ENCODE measurements at places on chromosomes 2 and 18. TPM values are rescaled to one million over a fixed set of nuclear protein-coding genes. Genes with fewer than 3 reads are reported as not detected.
A peak's percentile ranks its signal among the peaks of the same experiment; 100 is the strongest.

The GPAT2 gene
- total RNA-seq: 4.7 TPM

GRCh38 chr2:172038121-172038520, 38.4 kb downstream of the METAP1D start:
- H3K4me3 ChIP-seq: no peak overlapping the region
- H3K4me1 ChIP-seq: no peaks in the 10 kb centered on the region
- no peak for DNase-seq
- H3K36me3 ChIP-seq: no peaks in the 10 kb centered on the region
- no peaks in the 10 kb centered on the region for H3K27me3 ChIP-seq

- no peak for DNase-seq
- H3K27me3 ChIP-seq: no peaks in the 10 kb centered on the region
- no peaks in the 10 kb centered on the region for H3K4me1 ChIP-seq
- H3K36me3 ChIP-seq: no peaks in the 10 kb centered on the region
- no peak overlapping the region for H3K27ac ChIP-seq
Observed at GRCh38 chr2:172050479-172051125, 34.7 kb upstream of the DLX1 start.

GRCh38 chr2:236627841-236628240, 58.2 kb downstream of the ACKR3 start:
- H3K27me3 ChIP-seq: peaks cover 5% of the 10 kb centered on the region
- H3K27ac ChIP-seq: no peak overlapping the region
- H3K36me3 ChIP-seq: no peaks in the 10 kb centered on the region

GRCh38 chr2:165313509-165313908, 74.3 kb downstream of the SCN2A start:
- H3K36me3 ChIP-seq: no peaks in the 10 kb centered on the region
- no peak overlapping the region for H3K27ac ChIP-seq
- no peak overlapping the region for H3K4me3 ChIP-seq
- DNase-seq: no peak
- H3K27me3 ChIP-seq: peaks cover 6% of the 10 kb centered on the region
- no peaks in the 10 kb centered on the region for H3K4me1 ChIP-seq

The ZNF142 gene
- 86.6 TPM for total RNA-seq

DNA sequence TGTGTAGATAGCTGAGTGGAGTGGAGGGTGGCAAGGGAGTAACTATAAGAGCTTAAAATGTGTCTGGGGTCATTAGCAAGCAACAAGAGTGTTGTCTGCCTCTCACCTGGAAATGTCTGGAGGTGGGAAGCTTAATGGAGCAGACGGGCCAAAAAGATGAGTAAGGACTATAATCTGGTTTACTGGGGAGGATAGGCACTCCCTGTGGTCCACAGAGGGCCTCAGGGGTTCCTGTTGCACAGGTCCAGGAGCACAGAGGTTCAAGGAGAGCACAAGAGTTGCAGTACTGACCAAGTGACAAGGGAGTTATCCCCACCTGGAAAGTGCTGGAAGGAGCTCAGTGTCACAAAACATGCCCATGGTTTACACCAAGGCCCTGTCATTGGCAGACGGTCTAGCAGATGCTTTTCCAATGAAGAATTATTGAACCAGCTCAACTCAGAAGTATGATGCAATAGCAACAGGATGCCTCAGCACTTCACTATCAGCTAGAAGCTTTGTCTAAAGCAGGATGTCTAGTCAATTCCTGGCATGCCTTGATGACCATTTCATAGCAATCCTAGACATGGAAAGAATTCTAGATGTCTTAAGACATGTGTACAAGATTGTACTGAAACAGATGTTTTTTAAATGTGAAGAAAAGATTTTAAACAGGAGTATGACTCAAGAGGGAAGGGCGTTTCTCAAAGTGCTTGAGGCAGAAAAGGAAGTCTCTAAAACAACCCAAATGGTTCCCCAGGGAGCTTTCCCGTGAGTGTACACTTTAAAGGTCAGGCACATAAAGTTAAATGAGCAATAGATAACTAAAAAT, 62.9 kb upstream of the SERPINE2 start:
- DNase-seq: no peak
- peaks cover 20% of the 10 kb centered on the region for H3K27me3 ChIP-seq

DNA sequence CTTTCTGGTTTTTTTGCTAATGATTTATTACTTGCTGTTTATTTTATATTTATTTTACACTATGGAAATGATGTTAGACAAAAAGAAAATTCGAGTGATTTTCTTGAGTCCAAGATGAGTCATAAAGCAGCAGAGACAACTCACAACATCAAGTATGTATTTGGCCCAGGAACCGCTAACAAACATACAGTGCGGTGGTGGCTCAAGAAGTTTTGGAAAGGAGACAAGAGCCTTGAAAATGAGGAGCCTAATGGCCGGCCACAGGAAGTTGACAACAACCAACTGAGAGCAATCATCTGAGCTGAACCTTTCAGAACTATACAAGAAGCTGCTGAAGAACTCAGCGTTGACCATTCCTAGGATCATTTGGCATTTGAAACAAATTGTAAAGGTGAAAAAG, 594.1 kb downstream of the SATB2 start:
- no peaks in the 10 kb centered on the region for H3K36me3 ChIP-seq
- no peaks in the 10 kb centered on the region for H3K4me1 ChIP-seq
- no peak for DNase-seq

DNA sequence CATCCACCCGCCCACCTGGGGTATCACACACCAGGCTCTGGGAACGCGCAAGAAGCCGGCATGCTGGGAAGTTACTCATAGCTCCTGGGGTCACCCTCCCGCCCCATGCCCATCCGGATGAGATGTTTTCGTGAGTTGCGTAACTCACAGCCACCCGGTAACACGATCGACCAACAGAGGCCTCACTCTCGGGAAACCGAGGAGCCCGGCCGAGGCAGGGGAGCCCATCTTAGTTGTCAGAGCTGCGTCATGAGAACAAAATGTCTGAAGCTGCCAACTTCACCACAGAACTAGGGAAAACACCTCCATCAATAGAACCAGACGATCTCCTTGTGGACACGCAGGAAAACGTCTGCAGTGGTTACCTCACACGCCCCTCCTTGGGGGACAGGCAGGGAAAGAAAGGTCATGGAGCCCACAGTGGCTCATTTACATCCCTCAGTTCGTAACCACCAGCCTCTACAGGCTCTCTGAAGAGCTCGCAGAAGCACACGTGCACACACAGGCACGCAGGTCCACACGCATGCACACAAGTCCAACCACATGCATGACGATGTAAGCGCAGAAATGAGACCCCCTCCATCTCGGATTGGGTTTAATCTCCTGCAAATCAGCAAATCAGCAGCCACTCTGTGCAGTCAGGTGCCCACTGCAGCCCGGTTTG, 26.2 kb downstream of the ADI1 start:
- H3K36me3 ChIP-seq: no peaks in the 10 kb centered on the region
- no peaks in the 10 kb centered on the region for H3K27me3 ChIP-seq
- no peak overlapping the region for H3K27ac ChIP-seq
- no peak overlapping the region for H3K4me3 ChIP-seq
- DNase-seq: no peak

DNA sequence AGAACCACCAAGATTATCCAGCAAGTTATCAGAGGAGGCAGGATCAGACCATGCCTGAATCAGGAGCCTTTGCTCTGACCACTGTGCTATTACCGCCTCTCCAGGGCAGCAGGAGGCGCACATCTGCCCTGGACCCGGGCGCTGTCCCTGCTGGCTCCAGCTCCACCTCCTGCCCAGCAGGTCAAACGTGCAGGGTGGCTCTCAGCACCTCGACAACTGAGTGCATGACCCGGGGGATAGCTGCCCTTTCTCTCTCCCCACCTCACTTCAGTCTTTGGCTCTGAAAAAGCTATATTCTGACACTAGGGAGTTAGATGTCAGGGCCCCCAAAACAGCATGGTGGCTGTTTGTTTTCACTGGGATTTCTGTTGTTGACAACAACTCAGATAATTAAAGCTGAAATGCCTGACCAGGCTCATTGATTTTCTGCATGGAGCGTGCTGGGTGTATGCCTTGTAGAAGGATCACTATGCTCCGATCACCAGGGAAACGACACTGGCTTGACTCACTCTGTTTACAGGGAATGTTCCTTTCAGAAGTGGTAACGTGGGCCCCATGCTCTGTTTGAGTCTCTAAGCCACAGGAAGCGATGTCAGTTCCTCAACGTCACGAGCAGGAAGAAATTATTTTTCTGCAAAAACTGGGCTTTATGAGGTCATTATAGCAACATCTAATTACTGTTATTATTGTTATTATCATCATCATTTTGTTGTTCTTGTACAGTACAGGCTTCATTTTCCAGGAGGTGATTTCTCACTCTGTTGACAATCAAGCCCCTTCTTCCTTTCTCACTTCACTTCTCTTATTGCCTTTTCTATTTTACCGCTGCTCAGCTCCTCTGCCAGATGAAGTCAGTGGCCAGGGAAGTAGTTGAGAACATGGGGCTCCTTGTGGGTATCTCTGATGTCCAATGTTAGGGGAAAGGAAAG, 125.6 kb downstream of the PLB1 start:
- no peaks in the 10 kb centered on the region for H3K36me3 ChIP-seq
- H3K27ac ChIP-seq: peak overlapping the region; percentile 90
- peak; percentile 75 for DNase-seq
- H3K27me3 ChIP-seq: no peaks in the 10 kb centered on the region
- peaks cover 77% of the 10 kb centered on the region for H3K4me1 ChIP-seq

The MRPS5 gene
- 76.0 TPM for total RNA-seq

The TWSG1 gene
- total RNA-seq: 65.5 TPM

The SCN3A gene
- not detected for total RNA-seq

The HOXD1 gene
- total RNA-seq: not detected

DNA sequence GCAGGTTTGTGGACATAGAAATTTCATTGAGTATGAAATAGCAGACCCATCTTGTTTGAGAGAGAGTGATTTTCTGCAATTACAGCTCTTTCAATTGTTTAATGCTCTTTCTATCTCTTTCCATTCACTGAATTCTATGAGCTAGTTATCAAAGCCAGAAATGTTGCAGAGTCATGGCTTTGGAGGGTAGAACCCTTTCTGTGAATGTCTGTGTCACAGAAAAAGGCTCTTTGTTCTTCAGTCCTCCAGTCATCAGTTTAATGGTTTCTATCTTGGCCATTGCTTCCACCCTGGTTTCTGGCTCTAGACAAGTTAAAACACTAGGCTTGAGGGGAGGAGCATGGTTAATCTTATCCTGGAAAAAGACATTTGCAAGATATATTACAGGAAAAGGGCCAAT, 655.0 kb downstream of the STK39 start:
- H3K4me1 ChIP-seq: no peaks in the 10 kb centered on the region
- no peak overlapping the region for H3K27ac ChIP-seq
- H3K36me3 ChIP-seq: no peaks in the 10 kb centered on the region
- H3K27me3 ChIP-seq: no peaks in the 10 kb centered on the region
- DNase-seq: no peak

DNA sequence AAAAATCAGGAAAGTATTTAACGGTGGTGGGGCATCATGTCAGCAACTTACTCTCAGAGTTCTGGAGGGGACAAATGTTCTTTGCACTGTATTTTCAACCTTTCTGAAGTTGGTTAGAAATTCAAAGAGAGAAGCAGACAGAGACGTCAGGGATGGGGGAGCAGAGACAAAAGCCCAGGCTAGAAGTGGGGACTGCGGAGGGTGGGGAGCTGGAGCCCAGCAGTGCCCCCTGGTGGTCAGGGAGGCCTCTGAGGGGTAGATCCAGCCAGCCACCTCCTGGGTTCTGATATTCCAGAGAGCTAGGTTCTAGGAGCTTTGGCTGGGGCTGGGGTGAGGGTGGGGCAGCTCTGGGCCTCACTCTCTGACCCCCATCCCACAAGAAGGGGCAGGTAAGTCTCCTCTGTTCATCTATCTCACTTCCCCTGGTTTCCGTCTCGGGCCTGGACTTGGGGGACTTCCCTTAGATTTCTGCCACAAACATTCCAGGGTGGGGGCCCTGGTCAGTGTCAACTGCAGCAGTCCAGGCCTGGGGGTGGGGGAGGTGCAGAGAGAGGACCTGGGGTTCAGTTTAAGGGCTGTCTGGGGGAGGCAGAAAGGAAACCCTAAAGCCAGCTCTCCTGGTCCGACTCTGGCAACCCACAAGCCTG, 8.9 kb downstream of the TNS1 start:
- peaks cover 4% of the 10 kb centered on the region for H3K4me1 ChIP-seq
- H3K36me3 ChIP-seq: no peaks in the 10 kb centered on the region
- no peak for DNase-seq
- H3K27me3 ChIP-seq: peaks cover 14% of the 10 kb centered on the region
- H3K27ac ChIP-seq: no peak overlapping the region
- H3K4me3 ChIP-seq: peak overlapping the region; percentile 55

The DSG2 gene
- not detected for total RNA-seq

The OTOS gene
- total RNA-seq: not detected

DNA sequence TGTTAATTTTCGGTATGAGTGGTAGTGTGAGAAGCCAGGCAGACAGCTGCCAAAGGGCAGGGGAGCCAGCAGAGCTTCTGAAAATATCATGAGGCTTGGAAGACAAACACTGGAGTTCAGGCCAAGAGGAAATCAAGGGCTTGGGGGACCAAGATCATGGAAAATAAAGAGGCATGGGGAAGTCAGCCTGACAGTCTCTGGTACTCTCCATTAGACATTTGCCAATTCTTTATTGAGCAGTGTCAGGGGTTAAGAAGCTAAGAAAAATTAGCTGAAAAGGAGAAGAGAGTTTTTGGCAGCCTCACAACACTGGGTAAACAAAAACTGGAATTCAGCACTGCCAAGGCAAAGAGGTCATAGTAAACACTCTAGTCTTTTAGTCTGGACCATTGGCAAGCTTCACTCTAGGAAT, 612.7 kb downstream of the EPHA4 start:
- H3K4me3 ChIP-seq: no peak overlapping the region
- H3K27ac ChIP-seq: no peak overlapping the region
- DNase-seq: no peak
- no peaks in the 10 kb centered on the region for H3K4me1 ChIP-seq
- H3K27me3 ChIP-seq: peaks cover 24% of the 10 kb centered on the region

DNA sequence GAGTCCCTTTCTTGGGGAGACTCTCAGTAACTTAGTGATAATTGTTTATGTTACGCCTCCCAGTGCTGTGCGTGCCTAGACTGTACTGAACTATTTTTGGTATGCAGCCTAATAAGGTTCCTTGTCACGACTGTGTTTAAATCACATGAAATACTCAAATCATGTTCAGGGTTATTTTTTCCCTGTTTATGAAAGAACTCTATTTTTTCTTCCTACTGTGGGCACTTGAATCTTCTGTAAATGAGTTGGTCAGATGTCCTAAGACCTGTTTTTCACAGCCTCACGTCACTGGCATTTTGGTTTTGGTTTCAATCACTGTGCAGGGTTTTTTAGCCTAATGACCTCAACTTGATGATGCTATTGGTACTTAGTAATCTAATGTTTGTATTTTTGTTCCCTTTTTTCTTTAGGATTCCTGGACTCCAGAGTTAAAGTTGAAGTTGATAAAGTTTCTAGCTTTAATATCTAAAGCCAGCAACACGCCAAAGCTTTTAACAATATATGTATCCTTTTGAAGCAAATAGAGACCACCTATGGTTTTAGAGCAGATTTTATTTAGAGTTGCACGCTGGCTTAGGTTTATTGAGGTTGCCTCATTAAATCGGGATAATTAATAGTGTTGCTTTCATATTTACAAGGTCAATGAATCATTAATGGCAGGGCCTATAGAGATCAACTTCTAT, 24.0 kb downstream of the ARMC9 start:
- DNase-seq: no peak
- no peak overlapping the region for H3K4me3 ChIP-seq
- no peak overlapping the region for H3K27ac ChIP-seq
- no peaks in the 10 kb centered on the region for H3K27me3 ChIP-seq
- peaks cover 5% of the 10 kb centered on the region for H3K4me1 ChIP-seq
- H3K36me3 ChIP-seq: no peaks in the 10 kb centered on the region
